ENCODE measurements at places on chromosomes 1 and 21. TPM values are rescaled to one million over a fixed set of nuclear protein-coding genes. Genes with fewer than 3 reads are reported as not detected.

Gene SPOCD1
- total RNA-seq, result 11.8 TPM

GRCh38 chr1:230148126-230148652 lies 81.2 kb downstream of the GALNT2 start:
- DNase-seq, result no peak

DNA sequence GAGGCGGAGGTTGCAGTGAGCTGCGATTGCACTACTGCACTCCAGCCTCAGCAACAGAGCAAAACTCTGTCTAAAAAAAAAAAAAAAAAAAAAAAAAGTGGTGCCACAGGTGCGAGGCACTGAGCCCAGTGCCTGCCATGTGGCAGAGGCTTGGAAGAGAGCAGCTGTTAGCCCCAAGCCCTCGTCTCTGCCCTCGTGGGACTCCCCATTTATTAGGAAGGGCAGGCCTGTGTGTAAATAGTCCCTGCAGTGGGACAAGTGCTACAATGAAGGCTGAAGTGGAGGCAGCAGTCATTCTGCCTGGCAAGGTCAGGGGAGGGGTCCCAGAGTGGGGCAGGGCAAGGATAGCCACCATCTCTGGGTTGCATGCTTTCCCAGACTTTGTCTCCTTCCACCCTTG lies 6.5 kb downstream of the RPS6KA1 start:
- no peak for DNase-seq

Gene TCHHL1
- not detected for total RNA-seq

Gene L1TD1
- total RNA-seq, result not detected

DNA sequence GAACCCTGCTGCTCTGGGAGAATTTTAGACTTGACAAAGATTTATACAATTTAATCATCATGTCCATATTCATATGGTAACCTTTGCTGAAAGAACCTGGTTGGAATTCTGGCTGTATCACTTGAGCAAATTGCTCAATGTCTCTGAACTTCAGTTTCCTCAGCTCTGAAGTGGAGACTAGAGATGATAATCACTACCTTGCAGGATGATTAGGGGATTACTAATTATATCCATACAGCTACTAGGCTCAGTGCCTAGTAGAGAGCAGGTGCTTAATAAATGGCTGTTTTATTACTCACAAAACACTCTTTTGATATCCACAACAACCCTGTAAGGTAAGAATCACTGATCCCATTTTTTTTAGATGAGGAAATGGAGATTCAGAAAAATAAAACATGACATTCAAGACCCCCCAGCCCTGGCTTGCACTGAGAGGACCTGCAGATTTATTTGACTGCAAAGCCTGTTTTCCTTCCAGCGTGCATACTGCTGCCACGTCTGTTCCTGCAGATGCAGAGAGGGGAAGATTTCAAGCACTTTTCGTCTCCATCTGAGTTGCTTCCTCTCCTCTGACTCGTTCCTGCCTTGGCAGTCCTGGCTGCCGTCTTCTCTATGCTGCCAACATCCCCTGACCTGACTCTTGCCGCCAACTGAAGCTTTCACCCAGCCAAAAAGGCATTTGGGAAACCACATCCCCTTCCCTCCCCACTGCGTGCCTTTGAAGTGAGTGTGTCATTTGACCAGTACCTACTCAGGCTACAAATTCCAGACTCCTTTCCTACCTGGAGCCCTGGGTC lies 203.0 kb downstream of the PLPP3 start:
- DNase-seq, result peak; percentile 70

DNA sequence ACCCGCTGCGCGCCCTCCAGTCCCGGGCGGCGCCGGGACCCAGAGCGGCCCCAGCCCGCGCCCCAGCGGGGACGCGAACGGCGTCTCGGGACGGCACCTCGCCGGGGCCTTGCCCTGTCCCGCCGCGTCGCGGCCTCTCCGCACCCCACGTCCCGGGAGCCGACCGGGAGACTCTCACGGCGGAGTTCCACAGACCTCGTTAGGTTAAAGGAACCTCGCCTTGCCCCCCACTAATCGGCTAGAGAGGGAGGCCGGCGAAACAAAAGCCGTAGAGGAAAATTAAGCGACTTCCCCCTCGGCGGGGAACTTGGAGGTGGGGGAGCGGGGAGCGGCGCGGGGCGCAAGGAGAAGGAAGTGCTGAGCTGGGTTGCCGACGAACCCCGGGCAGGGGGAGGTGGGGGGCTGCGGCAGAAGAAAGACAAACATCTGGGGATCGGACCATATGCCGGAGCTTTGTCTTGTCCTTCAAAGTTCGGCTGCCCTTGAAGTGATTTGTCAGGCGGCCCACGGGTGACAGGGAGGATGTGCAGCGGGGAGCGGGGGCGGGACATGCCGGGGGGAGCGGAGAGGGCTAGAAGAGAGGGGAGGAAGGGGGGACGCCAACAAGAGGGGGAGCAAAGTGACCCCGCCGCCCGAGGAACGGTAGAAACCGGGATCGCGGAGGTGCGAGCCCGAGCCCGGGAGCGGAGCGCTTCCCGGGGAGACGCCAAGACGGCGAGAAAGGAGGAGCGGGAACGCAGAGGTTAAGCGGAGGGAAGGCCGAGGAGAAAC lies 120.0 kb upstream of the RRP15 start:
- DNase-seq, result no peak

GRCh38 chr1:182568647-182569284 lies 20.3 kb downstream of the RNASEL start:
- no peak for DNase-seq

Gene TCEANC2
- total RNA-seq, result 5.7 TPM

Gene CLEC20A
- total RNA-seq, result not detected

GRCh38 chr1:110113551-110113950 lies 1.3 kb downstream of the UBL4B start:
- no peak for DNase-seq

DNA sequence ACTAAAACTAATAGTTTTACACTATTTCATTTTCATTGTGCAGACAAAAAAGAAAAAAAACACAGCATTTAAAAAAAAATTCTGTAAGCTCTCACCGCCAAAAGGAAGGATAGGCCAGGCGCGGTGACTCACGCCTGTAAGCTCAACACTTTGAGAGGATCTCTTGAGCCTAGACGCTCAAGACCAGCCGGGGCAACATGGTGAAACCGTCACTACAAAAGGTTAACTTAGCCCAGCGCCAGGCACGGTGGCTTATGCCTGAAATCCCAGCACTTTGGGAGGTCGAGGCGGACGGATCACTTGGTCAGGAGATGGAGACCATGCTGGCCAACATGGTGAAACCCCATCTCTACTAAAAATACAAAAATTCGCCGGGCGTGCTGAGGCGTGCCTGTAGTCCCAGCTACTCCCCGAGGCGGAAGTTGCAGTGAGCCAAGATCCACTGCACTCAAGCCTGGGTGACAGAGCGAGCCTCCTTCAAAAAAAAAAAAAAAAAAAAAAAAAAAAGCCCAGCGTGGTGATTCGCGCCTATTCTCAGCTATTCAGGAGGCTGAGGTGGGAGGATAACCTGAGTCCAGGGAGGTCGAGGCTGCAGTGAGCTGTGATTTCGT lies 14.3 kb upstream of the SPEN start:
- DNase-seq, result peak; percentile 62

DNA sequence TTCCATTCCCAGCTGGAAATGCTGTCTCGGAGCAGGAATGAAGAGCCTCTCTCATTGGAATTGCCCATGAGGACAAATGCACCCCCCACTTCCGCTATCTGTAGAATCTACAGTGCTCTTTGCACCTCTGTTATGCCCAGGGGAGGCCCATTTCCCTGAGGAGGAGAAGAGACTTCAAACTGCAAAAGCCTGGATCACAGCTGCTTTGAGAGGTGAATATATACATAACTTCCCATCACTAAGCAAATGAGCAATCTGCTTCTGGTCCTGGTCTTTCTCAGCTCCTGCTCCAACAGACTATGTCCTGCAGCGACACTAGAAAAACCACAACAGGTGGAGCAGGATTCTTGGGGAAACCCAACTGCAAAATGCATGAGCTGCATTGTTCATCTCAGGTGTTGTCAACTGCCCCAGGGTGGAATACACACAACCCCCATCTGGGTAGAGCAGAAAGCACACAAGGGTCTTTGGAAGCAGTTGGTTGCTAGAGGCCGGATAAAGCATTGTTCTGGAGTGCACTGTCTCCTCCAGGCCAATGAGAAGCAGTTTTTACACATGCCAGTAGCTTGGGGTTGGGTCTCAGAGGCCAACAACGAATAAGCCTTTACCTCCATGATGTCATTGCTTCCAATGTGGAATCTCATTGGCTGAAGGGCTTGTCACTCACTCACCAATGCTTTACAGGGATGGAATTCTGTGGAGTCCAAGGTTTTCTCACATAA lies 67.7 kb upstream of the RAB4A start:
- no peak for DNase-seq

DNA sequence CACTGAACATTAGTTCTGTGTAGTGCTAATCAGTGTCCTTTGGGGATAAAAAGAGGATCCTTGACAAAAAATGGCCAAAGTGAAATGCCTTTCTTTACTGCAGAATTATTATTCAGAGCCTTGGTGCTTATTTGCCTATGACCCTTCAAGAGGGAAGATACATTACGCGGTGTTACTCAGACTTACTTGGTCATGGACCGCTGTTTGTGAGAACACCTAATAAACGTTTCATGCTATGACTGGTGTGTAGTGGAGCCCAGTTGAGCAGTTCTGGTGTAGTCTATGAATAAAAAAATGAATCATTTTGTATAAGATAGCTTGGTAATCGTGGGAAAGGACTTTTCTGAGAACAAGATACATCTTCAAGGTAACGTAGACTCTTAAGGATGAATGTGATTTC lies 8.3 kb downstream of the NFYC start:
- no peak for DNase-seq
